ENCODE measurements at places on chromosomes 13 and 19. TPM values are rescaled to one million over a fixed set of nuclear protein-coding genes. Genes with fewer than 3 reads are reported as not detected.
A peak's percentile ranks its signal among the peaks of the same experiment; 100 is the strongest.

DNA sequence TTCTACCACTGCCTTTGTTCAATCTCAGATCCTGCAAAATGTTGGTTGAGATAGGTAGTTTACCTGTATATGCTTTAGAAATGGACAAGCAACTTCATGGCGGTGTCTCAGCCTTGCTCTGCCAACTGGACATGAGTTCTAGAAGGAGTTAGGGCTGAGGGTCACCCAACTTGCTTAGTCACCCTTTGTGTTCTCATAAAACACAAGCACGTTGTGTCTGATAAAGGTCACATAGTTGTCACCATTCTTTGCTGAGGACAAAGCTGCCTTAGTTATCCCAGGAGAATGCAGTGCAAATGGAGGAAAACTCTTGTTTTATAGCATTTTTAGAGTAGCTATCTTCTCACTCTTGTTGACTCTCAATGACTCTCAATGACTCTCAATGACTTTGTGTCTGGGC, 218.4 kb upstream of the TMTC4 start:
- no peak for DNase-seq

DNA sequence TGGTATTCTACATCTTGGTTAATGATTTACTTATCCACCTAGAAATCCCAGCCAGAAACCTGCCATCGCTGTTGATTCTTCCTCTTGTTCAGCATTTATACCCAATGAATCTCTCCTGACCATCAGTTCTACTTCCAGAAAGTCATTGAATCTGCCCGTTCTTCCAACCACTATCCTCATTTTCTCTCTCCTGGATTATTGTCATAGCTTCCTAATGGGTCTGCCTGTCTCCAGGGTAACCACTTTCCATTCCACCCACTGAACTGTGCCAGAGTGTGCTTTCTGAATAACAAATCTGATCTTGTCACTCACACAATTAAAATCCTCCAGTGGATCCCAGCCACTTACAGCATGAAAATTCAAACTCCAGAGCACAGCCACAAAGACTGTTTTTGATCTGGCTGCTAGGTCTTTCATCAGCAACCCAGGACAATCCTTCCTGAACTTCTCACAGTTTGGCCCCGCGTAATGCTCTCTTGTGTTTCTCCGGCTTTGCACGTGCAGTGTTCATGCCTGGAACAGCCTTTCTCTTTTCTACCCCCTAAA, 330.6 kb downstream of the SPRY2 start:
- DNase-seq: no peak

- DNase-seq: no peak
These were observed 260.3 kb downstream of the SLITRK6 start for GRCh38 chr13:85538957-85539356.

- DNase-seq: peak; percentile 75
These were observed 14.0 kb upstream of the CELF5 start for GRCh38 chr19:3210347-3211017.

- DNase-seq: no peak
These were observed 735.2 kb downstream of the LIG4 start for GRCh38 chr13:107480130-107480529.

Gene ZNF221
- 1.9 TPM for total RNA-seq

DNA sequence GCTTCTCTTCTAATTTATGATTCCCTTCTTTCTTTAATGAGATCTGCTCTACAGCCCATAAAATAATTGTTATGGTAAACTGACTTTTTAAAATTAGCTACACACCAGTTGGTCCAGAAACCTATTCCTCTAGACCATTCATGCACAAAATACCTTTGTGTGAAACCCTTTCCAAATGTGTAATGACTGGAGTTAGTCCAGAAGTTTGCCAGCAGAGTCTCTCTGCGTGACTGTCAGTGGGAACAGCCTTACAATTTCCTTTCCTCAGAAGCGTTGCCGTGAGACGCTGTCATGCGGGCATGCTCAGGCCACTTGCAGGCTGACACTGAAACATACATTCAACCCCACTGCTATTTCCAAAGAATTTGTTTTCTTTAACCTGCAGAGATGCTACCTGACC, 965.2 kb downstream of the PCDH9 start:
- DNase-seq: no peak

DNA sequence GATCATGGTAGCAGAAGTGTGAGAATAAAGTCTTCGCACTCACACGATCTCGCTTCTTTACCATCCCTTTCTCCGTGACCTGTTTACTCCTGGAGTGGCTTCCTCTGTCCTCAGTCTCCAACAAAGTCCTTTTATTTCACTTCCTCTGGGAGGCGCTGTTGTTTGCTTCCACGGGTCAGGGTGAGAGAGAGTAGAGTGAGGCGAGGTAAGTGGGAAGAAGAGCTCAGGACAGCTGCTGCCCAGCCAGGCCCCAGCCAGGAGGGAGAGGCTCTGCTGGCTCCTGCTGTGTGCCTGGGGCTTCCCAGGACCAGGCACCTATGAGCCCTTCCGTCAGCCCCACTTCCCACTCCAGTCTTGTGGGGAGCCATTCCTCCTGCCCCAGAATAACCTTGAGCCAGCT, 242.1 kb downstream of the FGF9 start:
- DNase-seq: no peak

DNA sequence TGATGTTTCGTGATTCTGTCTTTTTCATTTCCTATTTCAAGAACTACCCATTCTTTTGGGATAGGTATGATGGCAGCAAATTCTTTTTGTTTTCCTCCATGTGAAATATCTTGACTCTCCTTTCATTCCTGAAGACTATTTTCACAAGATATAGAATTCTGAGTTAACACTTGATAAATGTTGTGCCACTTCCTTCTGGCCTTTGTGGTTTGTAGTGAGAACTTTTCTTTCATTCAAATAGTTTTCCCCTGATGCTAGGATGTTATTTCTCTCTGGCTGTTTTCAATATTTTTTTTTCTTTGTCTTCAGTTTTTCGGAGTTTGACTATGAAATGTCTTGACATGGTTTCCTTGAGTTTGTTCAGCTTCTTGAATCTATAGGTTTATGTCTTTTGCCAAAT, 8.3 kb upstream of the TUBGCP3 start:
- DNase-seq: no peak

Gene PSG11
- total RNA-seq: not detected

DNA sequence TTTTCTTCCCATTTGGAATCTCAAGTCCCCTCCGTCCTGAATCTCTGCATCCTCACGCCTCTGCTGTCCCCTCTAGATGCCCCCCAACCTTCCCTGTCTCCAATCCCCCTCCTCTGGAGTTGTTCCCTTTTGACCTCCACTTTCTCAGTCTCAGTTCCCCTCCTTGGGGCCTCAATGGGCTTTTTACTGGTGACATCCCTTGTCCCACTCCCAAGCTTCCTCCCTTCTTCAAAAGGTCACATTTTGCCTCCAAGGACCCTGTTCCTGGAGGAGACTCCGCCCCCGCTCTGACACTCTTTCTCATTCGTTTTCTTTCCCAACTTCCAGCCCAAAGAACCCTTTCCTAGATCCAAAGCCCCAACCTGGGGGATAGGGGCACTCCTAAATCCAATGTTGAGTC, 1.0 kb downstream of the AP2S1 start:
- no peak for DNase-seq

Gene KLK15
- not detected for total RNA-seq

Gene SLC15A1
- not detected for total RNA-seq

DNA sequence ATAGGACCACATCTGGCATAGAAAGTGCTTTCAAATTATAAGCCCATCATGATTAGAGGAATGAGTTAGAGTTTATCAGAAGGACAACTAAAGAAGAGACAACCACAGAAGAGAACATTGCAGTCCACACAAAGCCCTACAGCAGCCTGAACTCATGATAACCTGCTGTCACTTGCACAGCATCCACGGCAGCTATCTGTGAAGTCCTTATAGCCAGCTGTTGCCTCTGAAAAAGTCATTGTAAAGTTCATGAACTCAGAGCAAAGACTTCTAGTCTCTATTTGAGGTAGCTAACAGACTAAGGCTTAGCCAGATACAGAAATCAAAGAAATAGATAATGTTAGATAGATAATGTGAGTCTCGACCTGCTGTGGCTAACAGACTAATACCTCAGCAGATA, 450.0 kb downstream of the KLF5 start:
- no peak for DNase-seq

Gene DACH1
- total RNA-seq: not detected

DNA sequence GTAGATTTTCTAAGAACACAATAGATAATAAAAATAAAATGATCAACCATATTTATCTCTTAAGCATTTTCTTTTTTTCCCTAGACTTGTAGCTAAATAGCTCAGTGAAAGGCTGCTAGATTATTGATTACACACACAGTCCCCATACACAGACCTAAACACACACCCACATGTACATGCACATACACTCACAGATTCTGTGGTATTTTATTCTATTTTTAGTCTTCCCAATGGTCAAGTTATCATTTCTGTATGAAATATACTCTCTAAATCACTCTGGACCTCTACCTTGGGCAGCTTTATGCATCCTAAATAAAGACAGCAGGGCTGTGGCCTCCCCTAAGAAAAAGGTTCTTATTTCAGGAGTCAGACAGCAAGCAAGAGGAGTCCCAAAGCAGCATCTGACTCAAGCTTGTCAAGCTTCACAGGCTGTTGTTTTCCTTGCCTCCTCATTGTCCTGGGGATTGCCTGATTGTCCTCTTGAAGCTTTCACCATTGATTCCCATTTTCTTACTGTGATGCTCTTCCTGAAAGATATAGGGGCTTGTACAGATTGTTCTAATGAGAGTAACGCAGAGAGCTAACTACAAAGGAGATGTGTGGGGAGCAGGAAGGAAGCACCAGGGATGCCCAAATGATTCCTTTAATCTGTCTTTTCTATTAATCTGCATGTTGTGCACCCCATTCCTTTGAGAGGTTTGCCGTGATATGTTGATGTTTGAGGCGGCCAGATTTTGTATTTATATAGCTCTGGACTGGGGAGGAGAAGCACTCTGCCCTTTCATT, 986.5 kb downstream of the PCDH17 start:
- DNase-seq: no peak

GRCh38 chr13:67619351-67619994, 389.3 kb upstream of the PCDH9 start:
- no peak for DNase-seq

GRCh38 chr13:48043789-48044503, 6.4 kb downstream of the NUDT15 start:
- no peak for DNase-seq

- no peak for DNase-seq
These were observed 88.8 kb downstream of the ARHGEF7 start for GRCh38 chr13:111203736-111204389.

DNA sequence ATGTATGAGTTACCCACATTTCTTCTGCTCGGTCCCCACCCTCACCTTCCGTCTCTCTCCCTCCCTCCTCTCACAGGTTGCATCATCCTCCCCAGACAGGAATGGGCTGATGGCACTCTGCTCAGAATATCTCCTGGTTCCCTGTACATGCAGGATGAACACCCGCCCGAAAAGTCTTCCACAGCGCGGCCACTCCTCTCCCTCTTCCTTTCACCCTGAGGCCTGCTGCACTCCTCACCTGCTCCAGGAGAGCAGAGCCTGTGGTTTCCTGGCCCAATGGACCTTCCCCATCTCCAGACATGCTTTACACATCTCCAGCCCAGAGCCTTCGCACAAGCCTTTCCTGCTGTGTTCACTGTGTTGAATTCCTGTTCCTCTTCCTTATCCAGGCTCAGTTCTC, 40.9 kb downstream of the GSX1 start:
- DNase-seq: no peak

DNA sequence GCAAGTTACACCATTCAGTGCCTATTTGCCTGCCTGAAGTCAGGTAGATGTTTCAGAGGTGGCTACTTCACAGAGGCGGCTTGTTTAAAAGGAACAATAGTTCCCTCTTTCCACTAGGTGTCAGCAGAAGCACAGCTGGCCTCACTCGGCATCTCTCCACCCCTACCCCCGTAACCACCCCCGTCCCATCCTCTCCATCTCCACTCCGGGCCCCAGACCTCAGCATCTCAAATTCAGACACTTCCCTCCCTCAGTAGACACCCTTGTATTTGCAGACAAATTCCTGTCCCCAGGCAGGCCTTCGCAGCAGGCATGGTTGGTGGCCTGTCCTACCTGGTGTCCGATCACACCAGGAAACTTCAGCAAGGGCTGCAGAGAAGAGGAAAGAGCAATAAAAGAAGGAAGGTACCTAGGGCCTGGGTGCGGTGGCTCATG, 9.1 kb upstream of the DPP9 start:
- peak; percentile 70 for DNase-seq

Gene ATCAY
- total RNA-seq: not detected

DNA sequence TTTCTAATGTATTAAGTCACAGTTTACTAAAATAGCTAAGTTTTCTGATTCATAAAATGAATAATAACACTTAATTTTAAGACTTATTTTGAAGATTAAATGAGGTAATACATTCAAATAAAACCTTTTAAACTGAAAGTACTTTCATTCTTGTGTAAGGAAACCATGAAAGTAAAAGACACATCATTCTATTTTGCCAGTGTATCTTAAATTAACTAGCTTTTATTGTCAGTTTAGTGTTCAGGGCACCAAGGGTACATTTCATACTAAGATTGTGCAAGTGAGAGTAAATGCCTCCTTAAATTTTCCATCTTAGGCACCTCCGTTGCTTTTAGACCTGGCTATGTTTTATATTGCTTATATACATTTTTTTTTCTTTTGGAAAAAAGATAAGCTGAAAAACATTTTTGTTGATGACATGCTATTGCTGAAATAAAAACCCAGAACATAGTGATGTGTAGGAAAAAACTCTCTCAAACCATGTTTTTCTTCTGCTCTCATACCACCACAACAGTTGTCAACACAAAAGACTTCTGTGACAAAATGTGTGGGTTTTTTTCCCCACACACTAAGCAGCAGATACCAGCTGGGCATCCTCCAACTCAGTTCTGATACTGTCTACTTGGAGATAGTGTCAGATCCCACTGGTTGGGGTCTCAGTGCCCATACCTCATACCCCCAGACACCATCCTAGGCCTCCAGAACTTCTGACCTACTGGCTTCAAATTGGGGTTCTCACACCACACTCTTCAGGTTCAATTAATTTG, 30.7 kb upstream of the LPAR6 start:
- no peak for DNase-seq

Gene ZNF844
- total RNA-seq: 2.4 TPM

Gene PTH2
- not detected for total RNA-seq

Gene NKG7
- 401 TPM for total RNA-seq

- no peak for DNase-seq
These were observed at the start of gene KLC3 for GRCh38 chr19:45340232-45340898. Gene KLC3, plus strand, starts transcription at chr19:45340750. Its CDS starts 4,792 bp downstream, at chr19:45345542.

DNA sequence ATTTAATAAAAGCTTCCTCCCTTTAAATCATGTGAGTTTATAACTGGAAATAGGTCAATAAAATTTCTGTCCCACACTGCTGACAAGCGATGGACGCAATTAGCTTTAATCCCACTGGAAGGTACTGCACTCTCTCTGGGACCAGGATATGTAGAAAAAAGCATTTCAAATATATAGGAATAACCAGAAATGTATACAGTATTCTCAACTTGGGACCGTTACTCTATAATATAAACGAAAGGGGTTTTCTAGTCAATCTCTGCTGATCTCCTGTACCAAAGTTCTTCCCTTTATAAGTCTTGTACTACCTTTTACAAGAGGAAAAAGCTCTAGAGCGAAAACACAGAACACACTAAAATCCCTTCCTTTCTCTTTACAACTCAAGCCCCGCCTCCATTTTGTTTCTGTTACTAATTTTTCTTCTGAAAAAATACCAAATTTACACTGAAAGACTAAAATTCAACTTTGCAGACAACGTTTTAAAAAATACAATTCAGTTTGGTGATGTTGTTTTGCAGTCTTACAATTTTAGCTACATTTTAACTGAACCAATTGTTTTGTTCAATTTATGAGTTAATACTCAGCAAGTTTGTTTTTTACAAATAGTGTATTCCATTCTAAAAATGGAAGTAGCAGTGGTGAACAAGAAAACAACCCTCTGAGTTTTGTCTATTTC, 1.7 kb upstream of the USPL1 start:
- DNase-seq: no peak

Data from activated CD8-positive, alpha-beta T cell treated with anti-CD3 and anti-CD28 coated beads, Interleukin-2, amount 10 ng/mL, durations not matched to agents 7 days and 5 days (primary cell).